Choroid plexus epithelial cell (primary cell): ENCODE measurements at places on chromosomes 1 and 21.

DNA sequence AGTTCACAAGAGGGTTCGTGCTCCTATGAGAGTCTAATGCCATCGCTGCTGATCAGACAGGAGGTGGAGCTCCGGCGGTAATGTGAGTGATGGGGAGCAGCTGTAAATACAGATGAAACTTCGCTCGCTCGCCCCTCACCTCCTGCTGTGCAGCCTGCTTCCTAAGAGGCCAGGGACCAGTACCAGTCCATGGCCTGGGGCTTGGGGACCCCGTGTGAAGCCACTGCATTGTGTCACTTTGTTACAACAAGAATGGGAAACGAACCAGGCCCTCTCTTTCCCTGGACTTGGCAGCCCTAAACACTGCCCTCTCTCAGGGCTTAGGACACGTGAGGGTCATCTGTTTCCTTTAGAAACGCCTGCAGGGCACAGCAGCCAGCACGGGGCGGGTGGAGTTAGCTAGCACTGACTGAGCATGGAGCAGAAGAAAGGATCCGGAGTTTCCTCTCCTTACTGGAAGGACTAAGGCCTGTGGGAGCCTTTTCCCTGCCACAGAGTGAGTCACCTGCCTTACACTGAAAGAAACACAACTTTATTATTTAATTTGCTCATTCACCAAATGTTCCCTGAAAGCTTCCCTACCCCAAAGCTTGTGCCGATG lies 185.2 kb upstream of the TMEM51 start:
- peak; percentile 78 for DNase-seq

DNA sequence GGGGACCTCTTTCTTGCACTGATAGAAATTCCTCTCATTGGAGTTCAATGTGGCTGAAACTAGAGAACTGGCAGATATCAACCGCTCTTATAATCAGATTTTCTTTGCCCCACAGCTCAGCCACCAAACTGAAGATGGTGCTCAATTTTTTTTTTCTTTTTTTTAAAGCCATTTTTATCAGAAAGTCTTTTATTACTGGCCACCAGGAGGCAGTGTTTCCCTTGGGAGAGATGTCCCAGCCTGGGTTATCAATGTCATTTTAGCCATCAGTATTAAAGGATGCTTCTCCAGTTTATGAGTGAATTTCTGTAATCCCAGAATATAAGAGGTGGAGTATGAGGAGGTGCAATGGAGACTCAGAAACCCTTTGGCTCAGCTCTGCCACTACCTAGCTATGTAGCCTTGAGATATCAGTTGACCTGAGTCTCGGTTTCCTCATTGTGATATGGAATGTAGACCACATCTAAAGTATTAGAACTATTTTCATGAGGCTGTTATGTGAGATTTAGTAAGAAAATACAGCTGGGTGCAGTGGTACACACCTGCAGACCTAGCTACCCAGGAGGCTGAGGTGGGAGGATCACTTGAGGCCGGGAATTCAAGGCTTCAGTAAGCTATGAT lies 27.6 kb downstream of the CD244 start:
- DNase-seq = peak; percentile 68

- DNase-seq = no peak
Measured at GRCh38 chr1:20349561-20349960, 58.9 kb downstream of the VWA5B1 start.

DNA sequence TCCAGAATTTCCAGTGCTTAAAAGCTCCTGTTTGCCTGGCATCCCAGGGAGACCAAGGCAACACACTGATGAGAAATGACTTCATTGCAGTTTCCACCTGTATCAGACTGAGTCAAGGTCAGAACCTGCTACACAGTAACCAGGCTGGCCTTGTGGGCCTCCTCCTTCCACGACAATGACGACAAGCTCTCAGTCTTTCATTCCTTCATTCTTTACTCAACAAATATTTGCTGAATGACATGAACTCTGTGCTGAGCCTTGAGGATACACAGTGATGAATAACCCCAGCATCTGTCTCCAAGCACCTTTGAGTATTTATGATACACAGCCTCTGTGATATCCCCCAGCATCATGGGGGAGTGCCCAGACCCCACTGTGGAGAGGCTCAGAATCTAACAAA lies 8.9 kb upstream of the LCE5A start:
- DNase-seq = no peak

DNA sequence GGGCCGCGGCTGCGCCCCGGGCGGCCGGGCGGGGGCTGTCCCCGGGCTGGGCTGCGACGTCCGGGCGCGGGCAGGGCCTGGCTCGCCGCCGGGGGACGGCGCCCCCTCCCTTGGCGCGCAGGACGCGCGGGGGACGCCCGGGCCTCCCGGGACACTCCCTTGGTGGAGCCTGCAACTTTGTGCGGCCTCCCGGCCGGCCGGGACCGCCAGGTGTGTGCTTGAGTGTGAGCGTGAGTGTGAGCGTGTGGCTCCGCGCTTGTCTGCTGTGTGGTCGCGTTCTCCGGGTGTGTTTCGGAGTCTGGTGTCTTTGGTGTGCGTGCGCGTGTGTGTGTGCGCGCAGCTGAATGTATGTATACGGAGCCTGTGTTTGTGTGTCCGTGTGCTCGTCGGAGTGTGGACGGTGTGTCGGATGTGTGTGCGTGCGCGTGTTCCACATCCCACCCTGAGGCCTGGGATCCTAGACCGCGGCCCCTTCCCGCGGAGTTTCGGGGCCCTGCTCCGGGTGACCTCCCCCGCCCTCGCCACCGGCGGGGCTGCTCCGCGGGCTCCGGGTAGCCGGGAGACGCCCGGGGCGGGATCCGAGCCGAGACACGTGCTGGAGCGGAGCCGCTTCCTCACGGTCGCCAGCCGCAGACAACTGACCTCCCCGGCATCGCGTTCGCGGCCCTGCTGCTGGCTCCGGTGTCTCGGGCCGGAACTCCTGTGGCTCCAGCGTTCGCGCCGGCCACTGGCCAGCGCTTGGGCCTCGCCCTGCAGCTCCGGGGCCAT lies 1.7 kb downstream of the PTPRU start:
- DNase-seq = no peak
